ENCODE measurements at places on chromosomes 2 and 18. TPM values are rescaled to one million over a fixed set of nuclear protein-coding genes. Genes with fewer than 3 reads are reported as not detected.

GRCh38 chr2:190792956-190793888 is 87.4 kb upstream of the GLS start:
- DNase-seq: no peak

Gene LBX2
- total RNA-seq: 0.26 TPM

- DNase-seq: no peak
These were observed 55.1 kb upstream of the LYPD1 start for GRCh38 chr2:132725148-132725547.

Gene DCAF17
- total RNA-seq: 17.5 TPM

GRCh38 chr2:28049899-28050298 is 159.4 kb downstream of the BABAM2 start:
- no peak for DNase-seq

Gene ANKRD53
- total RNA-seq: 0.80 TPM

DNA sequence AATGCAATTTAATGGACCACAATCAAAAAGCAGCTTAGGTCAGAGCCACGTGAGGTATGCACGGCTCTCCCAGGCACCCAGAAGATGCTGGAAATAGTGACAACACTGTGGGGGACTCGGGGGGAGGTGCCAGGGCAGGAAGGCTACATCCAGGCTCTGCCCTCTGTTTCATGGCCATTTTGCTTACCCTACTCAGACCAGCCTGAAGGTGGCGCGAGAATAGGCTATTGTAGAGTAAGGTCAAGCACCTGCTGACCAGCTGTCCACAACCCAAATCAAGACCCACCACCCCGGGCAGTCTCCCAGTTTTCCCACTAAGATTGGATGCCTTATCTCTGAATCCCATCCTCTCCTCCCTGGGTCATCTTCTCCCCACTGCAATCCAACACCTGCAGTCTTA is 115.7 kb downstream of the VIT start:
- no peak for DNase-seq

DNA sequence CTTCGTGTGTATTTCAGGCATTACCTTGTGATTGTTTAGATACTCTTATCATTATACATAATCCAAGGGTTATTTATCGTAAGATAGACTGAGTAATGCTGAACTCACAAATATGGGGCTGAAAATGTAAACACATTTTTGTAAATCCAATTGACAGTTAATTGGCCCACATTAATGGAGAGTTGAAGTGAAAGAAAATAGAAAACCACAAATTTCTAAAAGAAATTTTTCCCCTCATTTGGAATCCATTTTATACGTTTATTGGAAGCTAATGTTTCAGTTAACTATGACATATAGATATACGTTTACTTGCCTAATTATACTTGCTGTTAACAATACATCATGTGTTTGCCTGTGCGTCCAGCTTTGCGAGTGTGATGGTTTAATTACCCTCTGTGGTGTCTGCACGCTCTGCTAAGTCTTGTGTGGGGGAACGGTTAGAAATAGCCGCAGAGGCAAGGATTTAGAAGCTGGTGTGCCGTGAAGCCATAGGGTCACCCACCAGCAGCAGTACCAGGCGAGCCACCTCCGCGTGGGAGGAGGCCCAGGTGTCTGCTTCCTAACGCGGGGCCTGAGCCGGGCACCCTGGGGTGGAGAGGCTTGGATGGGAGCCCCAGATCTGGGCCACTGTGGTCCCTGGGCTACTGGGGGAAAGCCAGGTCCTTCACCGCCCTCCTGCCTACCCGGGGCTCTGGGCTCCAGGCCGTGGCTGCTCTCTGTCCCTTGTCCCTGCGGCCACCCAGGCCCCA is 38.0 kb downstream of the TSHZ1 start:
- no peak for DNase-seq

DNA sequence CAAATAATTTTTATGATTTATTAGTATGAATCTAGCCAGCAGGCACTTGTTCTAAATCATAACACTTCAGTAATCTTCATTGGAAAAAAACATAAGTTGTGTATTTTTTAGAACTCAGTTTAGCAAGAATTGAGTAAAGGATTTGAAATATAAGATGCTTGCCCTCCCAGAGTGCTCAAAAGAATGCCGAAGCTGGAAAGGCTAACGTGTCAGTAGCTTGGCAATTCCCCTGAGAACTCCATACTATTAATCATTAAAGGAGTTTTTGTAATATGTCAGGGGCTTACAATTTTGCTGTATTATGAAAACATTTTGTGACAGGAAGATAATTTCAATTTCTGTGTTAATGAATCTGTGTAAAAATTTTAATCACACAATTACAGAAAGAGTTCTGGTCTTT is 122.7 kb downstream of the GULP1 start:
- DNase-seq: no peak

DNA sequence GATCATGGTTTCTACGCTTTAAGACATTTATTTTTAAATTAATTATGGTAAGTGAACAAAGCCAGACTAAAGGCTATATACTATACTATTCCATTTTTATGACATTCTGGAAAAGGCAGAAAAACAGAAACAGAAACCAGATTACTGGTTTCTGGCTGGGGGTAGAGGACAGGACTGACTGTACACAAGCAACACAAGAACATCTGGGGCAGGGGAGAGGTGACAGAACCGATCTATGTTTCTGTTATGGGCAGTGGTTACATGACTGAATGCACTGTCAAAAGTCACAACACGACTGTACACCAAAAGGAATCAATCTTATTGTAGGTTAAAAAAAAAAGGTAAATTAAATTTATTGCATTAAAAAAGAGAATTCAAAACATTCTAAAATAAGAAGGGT is 64.7 kb downstream of the PTPN2 start:
- no peak for DNase-seq

DNA sequence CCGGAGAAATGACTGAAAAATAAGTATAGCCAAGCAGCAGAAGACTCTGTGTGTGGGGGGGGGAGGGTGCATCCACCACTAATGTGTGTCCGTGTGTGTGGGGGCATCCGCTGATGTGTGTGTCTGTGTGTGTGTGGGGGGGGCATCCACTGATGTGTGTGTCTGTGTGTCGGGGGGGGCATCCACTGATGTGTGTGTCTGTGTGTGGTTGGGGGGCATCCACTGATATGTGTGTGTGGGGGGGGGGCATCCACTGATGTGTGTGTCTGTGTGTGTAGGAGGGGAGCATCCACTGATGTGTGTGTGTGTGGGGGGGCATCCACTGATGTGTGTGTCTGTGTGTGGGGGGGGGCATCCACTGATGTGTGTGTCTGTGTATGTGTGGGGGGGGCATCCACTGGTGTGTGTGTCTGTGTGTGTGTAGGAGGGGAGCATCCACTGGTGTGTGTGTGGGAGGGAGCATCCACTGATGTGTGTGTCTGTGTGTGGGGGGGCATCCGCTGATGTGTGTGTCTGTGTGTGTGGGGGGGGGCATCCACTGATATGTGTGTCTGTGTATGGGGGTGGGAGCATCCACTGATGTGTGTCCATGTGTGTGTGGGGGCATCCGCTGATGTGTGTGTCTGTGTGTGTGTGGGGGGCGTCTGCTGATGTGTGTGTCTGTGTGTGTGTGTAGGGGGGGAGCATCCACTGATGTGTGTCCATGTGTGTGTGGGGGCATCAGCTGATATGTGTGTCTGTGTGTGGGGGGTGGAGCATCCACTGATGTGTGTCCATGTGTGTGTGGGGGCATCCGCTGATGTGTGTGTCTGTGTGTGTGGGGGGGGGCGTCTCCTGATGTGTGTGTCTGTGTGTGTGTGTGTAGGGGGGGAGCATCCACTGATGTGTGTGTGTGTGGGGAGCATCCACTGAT is 125.0 kb downstream of the NFATC1 start:
- no peak for DNase-seq

DNA sequence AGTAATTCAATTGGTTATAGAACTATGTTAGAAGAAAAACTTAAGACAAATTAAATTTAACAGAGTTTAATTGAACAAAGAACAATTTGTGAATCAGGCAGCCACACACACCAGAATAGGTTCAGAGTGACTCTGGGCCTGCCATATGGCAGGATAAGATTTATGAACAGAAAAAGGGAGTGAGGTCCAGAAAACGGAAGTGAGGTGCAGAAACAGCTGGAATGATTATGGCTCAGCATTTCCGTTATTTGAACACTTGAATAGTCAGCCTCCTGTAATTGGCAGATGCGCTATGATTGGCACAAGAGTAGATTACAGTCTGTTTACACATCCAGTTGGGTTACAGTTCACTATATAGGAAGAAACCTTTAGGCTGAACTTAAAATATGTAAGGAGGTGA is 99.0 kb downstream of the MBD2 start:
- no peak for DNase-seq

GRCh38 chr2:101763496-101764333 is 66.2 kb downstream of the MAP4K4 start:
- no peak for DNase-seq

- no peak for DNase-seq
These were observed 84.6 kb upstream of the GYPC start for GRCh38 chr2:126571403-126571802.

DNA sequence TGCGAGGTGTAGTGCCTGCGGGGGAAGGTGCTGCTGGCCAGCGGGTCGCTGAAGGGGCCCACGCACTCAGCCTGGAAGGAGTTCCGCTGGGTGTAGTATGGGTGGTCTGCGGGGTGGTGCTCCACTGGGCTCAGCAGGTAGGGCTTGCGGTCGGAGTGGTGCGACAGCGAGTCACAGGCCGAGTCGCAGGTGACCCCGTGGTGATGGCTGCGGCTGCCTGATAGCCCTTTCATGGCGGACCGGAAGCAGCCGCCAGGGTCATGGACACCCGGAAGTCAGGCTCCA is 429.8 kb downstream of the TGIF1 start:
- no peak for DNase-seq

GRCh38 chr2:21422724-21423522 is 299.2 kb downstream of the TDRD15 start:
- no peak for DNase-seq

DNA sequence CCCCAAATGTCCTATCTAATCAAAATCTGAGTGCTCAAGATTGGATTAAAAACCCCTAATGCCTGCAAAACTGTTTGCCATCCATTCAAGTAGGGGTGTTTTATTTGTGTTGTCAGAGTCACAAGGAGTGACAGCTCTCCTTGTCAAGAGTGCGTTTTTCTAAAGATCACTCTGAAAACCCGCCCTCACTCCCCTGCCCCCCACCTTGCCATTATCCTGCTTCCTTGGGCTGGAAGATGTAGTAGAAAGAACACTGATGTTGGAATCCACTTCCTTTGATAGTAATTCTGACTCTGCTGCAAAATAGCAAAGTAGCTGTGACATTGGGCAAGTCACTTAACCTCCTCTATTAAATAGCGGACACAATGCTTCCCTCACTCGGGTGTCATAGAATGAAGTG is 155.6 kb downstream of the TSN start:
- DNase-seq: no peak

Gene TBR1
- not detected for total RNA-seq

- no peak for DNase-seq
These were observed 11.7 kb upstream of the NCL start for GRCh38 chr2:231475965-231476364.

DNA sequence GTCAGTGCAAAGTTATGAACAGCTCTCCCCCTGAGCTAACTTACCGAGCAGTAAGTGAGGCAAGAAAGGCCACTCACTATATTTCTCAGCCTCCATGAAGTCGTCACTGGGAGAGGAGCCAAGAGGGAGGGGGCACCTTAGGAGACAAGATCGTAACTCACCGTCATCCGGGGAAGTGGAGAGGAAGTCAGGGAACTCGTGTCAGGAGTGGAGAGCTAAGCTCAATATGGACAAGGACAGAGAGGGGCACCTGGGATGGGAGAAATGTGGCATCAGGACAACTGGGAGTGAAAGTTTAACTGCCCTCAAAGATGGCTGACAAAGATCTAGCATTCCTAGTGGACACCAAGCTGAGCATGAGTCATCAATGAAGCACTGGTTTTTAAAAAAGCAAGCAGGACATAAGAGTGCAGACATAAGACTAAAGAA is 37.1 kb downstream of the BCL11A start:
- no peak for DNase-seq

- DNase-seq: no peak
These were observed 125.6 kb downstream of the NCOA1 start for GRCh38 chr2:24616616-24617015.

Gene C2orf74
- 4.9 TPM for total RNA-seq

GRCh38 chr18:72104851-72105250 is 439.3 kb downstream of the CBLN2 start:
- no peak for DNase-seq

- no peak for DNase-seq
These were observed 250 bp upstream of the CHST10 start for GRCh38 chr2:100417711-100418124.

- DNase-seq: no peak
These were observed 2.4 kb downstream of the BOK start for GRCh38 chr2:241560883-241561474.

DNA sequence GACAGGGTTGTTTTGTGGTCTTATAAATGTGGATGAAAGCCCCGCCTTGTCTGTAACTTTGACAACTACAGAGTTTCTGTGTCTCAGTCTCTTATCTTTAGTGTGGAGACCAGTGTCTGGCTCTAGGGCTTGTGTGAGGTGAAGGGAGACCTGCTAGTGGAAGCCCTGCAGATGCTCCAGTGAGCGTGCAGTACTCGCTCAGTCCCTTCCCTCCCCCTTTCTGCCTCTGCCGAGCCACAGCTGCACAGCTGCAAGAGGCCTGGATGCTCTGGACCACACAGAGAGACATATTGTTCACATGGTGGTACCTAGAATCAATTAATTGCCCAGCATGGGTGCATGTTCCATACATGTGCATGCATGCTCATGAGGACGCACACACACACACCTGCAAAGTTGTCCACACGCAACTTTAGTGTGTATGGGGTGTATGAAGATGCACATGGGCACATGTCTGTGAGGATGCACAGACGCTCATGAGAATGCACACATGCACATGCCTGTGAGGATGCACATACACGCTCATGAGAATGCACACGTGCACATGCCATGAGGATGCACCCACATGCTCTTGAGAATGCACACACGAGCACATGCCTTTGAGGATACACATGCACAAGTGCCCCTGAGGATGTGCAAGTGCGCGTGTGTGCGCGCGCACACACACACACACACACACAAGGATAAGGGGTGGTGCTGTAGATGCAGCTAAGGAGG is 282.1 kb upstream of the HS6ST1 start:
- DNase-seq: no peak

Gene TRIM43B
- not detected for total RNA-seq

DNA sequence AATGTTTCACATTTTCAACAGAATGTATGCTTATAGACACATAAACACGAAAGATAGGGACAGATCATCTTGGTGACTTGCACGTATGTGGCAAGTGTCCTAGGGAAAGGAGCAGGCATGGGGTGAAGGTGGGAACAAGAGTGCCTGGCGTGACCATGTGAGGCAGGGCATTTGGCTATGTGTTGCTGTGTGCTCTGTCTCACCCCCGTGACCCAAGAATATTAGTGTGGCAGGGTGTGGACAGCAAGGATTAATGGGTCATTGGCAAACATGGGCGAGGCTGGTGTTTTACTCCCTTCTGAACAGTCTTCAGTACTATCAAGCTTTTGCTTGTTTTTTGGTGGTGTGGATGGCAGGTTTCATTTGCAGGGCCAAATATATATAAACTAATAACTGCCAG is 1.3 kb upstream of the VWA3B start:
- no peak for DNase-seq

DNA sequence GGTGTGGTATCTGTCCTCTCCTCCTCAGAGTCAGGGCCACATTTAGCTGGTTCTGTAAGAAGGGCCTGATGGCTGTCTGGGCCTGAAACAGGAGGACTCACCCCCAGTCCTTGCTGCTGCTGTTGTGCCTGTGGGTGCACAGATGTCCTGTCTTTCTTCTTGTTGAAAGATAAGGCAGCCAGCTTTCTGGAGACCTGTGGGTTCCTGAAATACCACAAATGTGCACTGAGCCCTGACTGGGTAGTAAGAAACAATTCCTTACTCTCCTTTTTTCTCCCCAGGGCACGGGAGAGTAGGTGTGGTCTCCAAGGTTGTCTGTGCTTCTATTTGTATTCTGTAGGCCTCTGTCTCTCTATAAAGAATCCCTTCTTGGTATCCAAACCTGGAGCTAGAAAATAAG is 96.2 kb upstream of the DLX2 start:
- DNase-seq: no peak
